RPMI8226 (cell line): ENCODE measurements at places on chromosomes 2 and 18.

DNA sequence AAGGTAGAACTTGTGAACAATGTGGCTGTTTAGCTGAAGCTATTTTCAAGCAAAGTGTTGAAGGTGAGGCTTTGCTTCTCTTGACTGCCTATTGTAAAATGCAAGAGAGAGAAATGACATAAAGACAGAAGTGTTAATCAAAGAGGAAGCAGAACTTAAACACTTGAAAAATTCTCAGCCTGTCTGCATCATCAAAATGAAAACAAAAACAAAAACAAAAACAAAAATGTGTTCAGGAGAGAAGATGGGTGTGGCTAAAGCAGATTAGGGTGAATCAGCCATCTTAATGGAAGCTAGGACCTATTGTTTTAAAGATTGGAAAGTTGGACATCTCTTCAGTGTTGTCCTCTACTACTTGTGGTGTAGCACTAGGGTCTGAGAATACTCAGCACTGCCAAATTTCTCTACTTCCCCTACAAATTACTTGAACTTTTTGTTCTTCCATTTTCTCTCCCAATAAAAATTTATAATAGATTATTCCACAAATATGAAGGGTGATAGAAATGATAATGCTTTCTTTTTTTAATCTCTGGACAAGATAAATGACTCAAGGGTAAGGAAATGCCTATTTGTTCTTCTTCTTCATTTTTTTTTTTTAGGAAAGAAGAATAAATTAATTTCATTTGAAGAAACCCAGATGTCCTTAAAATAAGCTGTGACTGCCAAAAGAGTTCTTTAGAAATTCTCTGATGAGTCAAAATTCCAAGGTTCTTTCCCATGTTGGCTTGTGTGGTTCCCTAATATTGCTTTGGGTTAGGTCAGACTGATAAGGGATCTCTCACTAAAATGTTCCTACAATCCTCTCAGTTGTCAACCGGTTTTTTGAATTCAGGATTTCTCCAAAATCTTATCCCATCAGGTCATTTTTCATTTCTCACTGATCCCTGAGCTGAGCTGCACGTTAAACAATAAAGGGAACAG is 571.2 kb upstream of the ZEB2 start:
- DNase-seq = no peak

DNA sequence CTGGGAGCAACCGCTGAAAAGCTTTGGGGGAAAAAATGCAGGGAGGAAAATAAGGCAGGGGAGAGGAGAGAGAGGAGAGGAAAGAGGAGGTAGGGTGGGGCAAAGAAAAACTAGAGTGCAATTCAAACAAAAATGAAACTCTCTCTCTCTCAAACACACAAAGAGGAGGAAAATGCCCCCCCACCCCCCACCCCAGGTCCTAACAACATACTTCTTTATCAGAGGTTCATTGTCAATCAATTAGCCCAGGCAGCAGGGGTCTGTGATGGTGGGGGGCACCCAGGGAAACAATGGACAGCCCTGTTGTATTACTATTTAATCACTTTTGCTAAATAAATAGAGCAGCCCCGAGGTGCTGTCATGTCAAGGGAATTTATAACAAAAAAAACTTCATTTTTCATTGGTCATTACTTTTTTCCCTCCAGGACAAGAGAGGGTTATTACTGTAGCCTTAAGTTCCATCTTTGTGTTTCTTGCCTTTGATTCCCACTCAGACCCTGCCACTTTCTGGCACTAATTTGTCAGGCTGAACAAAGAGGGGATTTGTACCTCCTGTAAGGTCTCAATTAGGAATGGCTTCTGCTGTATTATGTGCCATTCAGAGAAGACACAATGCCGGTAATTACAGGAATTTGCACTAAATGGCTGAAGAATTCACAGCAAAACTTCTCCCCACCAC is 55.0 kb downstream of the PLEKHM3 start:
- DNase-seq = no peak

- peak; percentile 50 for DNase-seq
These were observed 57.1 kb downstream of the RMDN2 start for GRCh38 chr2:37982147-37982582.

DNA sequence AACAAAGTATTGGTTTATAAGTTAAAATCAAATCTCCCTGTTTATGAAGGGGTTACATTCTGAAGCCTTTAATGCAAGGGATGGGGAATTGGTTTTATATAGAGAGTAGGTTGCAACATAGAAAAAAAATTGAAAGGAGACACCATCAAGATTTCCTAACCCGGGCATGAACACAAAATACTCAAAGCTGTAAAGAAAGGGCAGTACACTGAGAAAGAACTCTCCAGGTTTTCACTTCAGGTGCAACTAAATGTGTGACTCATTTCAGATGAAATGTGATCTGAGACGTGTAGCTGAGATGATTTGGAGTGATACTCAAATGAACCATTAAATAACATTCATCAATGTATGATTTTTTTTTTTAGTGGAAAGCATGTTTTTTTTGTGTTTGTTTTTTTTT is 43.6 kb downstream of the SANBR start:
- DNase-seq = no peak

DNA sequence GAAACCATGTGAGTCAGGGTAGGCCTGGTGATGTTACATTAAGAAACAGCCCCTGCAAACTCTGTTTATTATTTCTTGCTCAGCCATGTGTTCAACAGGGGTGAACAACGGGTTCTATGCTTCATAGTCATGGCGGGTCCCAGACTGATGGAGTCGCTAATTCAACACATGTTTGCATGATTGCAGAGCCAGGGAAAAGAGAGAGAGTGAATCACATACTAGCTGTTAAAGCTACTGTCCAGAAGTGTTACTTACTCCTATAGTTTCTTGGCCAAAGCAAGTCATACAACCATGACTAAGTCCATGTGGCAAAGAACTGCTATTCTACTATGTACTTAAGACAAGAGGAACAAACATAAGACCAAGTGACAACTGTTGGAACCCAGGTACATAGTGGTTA is 241.2 kb upstream of the SKOR2 start:
- no peak for DNase-seq

DNA sequence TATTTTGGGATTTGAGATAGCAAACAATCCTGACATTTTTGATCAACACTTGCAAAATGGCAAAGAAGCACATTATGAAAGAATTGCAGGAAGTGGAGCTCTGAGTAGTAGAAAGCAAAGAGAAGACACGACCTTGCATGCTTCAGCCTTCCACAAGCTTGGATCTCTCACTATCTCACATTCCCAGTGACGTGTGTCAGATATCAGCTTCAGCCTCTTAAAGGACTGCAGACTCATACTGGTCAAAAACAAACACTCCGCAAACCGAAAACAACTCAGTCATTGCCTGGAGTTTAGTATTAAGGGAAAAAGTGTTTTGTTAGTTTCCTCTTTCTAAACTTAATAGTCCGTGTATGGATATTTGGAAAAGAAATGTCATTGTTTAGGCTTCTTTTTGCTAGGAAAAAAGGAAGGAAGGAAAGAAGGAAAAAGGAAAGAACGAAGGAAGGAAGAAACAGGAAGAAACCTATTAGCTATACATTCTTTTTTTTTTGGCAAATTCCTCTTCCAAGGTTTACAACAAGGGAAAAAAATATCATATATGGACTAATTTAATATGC is 32.6 kb upstream of the SLC40A1 start:
- peak; percentile 12 for DNase-seq

DNA sequence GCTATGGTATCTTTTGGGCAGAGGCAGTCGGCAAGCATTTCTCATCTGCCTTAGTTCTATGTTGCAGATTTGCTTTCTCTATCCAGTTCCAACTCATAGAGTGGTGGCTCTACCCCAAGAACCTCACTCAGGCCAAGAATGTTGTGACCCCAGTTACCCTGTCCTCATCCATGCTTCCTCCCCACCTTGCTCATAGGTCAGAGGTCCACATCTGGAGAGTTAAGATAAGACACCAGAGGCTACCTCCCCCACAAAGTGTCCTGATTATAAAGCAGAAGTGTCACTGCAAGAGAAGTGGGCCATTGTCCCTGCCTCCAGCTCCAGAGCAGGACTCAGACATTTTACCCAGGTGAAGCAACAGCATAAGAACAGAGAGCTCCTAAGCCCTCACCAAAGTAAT is 276.8 kb upstream of the CHST9 start:
- DNase-seq = no peak

- DNase-seq = no peak
These were observed 300.1 kb downstream of the TDRD15 start for GRCh38 chr2:21423854-21424253.

DNA sequence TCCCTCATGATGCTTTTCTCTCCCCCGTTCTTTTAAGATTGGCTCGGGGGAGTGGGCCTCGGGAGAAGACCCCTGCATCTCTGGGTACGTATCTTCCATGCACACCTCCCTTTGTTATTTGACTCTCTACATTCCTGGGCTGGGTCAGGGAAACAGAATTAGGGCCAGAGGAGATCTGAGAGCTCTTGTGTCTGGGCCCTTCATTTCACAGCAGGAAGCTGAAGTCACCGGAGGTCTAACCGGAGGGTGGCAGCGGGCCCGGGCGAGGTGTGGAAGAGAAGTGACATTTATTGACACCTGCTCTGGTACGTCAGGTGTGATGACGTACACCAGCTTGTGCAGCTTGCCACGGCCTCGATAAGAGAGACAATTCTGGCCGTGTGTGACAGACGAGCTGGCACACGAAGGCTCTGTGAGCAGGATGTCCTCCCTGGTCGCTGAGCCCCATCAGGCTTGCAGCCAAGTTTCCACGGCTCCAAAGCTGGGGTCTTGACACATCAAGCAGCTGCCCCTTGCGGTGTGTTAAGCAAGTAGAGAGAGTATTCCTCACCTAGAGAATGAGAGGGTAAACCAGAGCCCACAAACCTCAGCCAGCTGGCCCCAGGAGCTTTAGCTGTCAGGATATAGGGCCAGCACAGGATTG is 30.4 kb downstream of the TOGARAM2 start:
- peak; percentile 48 for DNase-seq

DNA sequence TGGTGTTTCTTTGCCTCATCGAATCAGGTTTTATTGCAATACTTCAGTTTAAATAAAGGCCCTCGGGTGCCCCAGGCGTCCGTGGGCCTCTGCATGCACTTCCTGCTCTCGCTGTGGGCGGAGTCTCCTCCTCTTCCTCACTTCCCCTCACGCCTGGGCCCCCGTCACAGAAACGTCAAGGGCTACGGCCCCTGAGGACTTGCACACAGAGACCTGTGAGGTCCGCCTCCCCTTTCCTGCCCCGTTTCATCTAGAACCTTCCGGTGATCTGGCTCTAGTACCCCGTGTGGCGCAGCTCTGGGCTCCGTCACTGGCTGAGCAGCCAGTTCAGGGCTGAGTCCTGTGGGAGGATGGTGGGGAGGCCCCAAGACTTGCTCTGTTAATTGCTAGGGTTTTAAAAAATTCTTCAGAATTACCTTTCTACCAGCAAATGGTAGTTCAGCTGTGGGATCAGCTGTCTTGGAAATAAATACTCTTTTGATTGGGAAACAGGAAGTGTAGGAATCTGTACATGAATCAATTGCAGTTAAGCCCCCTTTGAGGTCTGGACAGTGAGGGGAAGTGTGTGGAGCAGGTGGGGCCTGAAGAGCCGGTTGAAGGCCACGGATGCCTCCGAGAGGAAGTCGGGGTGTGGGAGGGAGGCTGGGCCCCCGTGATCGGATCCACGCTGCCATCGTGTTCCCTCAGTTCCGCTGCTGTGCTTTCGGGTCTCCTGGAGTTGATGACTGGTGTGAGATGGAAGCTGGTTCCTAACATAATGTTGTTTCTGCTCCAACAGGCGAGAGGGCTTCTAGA is 10.2 kb downstream of the NFATC1 start:
- DNase-seq = no peak

DNA sequence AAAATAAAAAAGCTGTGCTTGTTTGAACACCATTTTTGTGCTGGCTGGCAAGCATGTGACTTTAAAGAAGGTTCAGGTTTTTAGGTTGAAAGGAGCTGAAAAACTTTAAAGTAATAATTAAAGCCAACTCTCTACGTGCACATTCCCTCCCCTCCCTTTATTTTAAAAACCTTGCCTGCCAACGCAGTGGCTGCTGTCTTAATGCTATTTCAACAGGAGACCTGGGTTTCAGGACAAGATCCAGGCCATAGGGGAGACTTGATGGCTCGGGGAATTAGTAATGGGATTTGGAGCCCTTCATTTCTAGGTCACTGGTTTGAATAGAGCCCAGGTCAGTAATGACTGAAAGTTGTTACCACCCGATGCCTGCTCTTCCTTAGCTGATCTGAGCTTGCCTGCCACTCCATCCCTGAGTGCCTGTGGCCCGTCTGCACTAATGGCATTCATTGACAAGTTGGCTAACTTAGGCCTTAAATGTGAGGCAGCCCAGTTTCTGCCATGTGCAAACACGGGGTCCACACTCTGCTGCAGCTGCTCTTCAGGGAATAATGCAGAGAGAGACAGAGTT is 1233.2 kb upstream of the ZEB2 start:
- no peak for DNase-seq

DNA sequence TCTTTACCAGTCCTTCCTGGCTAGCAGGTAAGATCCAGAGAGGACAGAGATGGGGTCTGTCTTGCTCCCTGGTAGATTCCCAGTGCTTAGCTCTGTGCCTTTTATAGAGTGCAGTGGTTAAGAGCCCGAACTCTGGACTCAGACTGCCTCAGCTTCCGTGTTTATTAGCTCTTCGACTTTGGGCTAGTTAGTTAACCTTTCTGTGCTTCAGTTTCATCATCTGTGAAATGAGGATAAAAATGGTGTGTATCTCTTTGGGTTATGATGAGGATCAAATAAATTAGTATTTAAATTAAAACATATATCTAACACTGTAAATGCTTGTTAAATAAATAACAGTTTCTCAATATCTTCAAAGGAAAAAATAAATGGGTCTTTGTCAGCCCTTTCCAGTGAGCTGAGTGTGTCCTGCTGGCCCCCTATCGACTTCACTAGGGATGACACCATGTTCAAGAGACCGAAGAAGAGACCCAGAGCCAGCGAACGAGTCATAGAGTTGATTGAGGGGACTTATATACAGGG is 38.2 kb downstream of the CERS6 start:
- no peak for DNase-seq

DNA sequence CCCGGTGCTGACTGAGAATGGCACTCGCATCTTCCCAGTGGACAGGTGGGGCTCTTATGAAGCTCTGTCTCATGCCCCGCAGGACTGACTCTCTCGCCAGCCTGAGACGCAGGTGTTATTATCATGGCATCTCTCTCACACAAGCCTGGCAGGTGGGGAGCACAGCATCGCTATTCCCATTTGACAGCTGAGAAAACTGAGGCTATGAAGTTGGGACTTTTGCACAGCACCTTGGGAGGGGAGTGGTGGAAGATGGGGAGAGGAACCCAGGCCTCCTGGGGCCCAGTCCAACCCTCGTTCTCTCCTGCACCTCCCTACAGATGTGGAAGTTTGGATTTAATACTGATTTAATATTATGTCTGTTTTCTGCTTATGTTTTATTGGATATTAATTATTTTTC is 9.0 kb upstream of the NTSR2 start:
- DNase-seq = no peak

GRCh38 chr2:172307800-172308199 is 119.6 kb upstream of the ITGA6 start:
- DNase-seq = no peak
